ENCODE measurements at places on chromosomes 6 and 20.

- DNase-seq = no peak
Observed at GRCh38 chr6:110629153-110629552, 152.7 kb upstream of the SLC22A16 start.

DNA sequence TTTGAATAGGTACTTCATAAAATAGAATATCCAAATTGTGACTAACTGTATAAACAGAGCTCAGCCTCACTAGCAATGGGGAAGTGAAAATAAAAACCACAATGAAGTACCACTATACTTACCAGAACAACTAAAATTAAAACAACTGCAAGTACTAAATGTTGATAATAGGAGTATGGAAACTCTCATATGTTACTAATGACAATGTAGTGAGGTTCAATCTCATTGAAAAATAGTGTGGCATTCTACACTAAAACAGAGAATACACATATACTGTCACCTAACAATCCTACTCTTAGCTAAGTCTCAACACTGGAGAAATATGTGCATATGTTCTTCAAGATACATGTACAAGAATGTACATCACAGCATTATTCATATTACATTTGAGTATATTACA lies 132.0 kb upstream of the CARMIL1 start:
- DNase-seq = no peak

GRCh38 chr20:16263582-16263981 lies 309.7 kb downstream of the KIF16B start:
- no peak for DNase-seq

DNA sequence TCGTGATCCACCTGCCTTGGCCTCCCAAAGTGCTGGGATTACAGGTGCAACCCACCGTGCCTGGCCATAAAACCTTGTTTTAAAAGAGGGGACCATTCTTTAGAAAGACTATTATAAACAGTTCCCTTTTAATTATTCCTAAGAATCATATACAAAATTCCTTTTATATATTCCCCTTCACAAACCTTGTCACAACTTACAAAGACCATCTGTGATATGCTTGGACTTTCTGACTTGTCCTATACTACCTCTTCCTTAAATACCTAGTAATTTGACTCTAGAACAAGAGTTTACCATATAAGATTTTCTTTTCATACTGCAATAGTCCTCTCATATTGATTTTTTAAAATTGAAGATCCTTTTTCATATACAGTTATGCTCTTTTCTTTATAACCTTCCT lies 135.8 kb upstream of the PRSS16 start:
- DNase-seq = no peak

GRCh38 chr20:43178080-43178479 lies 11.6 kb downstream of the PTPRT start:
- no peak for DNase-seq

All from stimulated activated CD8-positive, alpha-beta memory T cell treated with anti-CD3 and anti-CD28 coated beads, Interleukin-15, amount 100 ng/mL, for 48 hours (primary cell).